ENCODE measurements at places on chromosomes 3 and 15.

DNA sequence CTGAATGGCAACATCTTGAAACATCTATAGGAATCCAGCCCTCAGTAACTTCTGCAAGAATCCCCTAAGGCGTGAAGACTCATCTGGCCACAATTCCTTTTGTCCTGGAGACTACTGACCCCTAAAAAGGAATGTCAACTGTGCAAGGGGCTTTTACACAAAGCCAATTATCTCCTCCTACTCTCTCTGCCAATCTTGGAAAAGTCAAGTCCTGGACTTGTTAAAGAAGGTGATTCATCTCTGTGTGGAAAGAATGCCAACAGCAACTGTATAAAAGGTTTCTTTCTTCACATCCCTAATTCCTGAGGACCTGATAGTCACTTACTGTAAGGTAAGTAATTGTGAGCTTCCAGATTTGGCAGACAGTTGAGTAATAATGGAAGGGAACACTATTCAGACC is 22.3 kb downstream of the THRB start:
- no peak for DNase-seq

GRCh38 chr3:178325330-178325729 is 210.9 kb upstream of the KCNMB2 start:
- DNase-seq, result no peak

DNA sequence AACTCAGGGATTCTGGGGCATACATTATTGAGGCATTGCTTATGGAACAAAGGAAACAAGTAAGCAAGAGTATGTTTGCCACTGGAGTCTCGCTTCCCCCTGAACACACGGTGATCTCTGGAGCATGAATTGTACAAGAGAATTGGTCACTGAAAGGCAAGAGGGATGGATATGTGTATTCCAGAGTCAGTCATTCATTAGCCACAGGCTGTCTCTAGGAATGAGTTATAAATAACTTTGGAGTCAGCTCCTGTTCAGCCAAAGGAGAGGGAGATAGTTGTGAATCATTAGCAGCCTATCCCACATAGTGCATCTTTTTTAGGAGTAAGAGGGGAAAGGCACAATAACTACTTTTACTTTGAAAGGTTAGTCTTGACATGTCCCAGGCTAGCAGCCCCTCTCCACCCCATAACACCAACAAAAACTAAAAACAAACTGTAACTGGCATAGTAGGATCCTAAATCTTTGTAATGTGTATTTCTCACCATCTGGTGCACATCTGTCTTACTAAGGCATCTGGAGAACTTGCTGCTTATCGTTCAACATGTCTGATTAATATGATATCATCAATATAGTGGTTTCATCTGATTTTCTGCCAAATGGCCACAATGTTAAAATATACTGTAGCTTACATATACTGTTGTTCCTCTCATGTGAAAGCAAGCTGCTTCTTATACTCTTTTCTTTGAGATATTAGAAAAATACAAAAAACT is 462.2 kb downstream of the GRM7 start:
- DNase-seq, result no peak

GRCh38 chr15:47987908-47988532 is 132.8 kb upstream of the SLC24A5 start:
- peak; percentile 2 for DNase-seq

DNA sequence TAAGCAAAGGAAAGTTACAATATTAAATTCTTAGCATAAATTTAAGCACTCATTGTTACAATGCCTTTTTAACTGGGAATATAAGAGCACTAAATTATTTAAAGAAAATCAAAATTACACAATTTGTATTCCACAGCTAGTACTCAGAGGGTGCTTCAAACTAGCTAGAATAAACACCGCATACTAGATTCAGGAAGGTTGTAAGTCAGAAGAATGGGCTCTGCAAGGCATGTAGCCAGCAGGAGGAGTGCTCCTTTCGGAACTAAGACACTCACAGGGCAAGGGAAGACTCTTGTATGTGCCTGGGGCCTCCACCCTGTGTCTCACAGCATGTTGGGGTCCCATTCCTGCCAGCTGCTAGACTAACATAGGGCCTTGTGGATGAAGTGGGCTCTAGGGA is 327.7 kb upstream of the ALCAM start:
- DNase-seq, result no peak

DNA sequence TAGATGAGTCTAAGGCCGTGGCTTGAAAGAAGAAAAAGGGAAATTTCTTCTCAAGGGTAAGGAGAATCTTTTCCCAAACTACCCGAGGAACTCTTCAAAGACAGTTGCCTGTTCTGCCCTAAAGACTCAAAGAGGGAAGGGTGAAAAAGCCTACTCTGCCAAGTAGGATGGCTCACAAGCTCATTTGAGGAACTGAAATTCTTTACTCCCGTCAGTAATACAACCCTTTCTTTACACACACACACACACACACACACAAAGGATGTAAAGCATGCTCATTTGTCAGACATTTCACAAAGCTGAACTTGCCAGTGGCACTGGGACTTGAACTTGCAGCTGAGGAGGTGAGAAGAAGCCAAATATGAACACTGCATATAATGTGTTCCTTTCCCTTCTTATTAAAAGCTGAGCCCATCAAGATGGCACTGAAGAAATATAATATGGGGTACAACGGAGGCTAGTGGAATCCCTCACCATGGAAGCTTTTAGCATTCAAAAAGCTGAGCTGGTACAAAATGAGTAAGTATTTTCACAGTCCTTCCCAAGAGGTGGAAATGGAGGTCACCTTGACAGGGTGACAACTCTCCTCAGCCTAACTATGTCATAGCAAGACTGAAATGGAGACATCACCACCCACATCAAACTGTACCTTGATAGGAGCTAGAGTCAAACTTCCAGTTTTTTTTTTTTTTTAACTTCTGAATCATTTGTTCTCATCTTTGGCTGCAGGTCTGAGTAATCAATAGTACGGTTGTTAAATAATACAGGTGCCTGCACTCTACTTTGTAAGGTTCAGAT is 57.6 kb downstream of the TAFA4 start:
- no peak for DNase-seq

DNA sequence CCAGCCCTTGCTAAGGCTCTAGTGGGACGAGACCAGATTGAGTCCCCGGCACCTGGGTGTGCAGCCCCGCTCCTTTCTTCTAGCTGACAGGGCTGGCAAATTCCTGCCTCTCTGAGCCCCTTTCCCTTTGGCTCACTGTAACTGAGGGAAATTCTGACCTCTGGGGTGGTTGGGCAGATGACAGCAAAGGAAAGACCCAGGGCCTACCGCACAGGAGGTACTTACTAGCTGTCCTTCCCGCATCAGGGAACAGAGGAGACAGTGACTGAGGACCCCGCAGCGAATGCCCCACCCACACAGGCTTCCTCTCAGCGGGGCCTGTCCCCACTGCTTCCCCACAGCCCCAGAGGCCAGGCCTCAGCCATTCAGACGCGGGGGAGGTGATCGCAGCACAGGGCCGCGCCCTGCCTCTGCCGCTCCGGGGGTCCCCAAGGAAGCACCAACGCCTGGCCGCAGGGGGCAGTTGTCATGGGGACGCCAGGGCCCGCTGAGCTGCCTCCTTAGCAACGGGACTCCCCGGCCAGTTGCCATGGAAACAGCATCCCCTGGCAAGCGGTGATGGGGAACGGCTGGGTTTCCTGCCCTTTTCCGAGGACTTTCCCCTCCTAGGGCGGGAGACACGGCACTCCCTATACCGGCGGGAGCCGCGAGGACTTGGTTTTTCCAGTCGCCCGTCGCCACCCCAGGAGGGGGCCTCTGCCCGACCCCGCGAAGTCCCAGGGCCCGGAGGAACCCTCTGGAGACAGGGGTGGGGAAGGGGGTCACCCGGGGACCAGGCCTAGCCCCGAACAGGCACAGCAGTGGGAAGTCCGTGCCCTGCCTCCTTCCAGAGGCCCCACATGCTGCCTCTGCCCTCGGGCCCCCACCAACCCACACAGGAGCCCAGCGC is 50.1 kb downstream of the HCN4 start:
- no peak for DNase-seq

DNA sequence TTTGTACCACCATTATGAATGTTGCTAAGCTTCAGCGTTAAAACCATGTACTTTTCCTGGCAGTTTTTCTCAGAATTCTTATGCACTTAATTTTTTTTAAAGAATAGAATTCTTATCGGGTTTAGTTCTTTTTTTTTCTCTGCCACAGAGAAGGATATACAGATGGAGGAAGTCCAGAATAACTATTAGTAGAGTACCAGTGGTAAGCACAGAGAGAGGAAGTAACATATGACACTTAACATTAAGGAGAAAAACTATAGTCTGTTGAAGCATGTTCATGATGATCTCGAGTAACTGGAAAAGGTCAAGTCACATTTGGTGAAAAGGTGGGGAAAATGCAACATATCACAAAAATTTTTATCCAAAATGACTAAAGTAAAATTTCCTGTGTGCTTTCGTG is 68.9 kb downstream of the RNF13 start:
- DNase-seq, result no peak

DNA sequence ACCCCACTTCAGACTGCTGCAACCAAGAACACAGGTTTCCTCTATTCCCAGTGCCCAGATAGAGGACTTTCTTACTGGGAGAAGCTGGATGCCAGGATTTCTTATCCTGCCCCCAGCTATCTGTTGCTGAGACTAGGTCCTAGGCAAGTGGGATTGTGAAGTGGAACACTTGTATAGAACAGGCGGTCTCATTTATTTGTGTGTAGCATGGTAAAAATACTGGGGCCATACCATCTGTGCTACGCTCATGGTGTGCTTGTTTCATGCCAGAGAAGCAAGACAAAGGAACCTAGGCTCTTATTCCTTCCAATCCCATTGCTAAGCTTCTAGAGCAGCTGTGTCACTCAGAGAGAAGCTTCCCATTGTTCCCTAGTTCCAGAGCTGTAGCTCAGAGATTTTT is 191.5 kb upstream of the EPHA6 start:
- DNase-seq, result no peak

DNA sequence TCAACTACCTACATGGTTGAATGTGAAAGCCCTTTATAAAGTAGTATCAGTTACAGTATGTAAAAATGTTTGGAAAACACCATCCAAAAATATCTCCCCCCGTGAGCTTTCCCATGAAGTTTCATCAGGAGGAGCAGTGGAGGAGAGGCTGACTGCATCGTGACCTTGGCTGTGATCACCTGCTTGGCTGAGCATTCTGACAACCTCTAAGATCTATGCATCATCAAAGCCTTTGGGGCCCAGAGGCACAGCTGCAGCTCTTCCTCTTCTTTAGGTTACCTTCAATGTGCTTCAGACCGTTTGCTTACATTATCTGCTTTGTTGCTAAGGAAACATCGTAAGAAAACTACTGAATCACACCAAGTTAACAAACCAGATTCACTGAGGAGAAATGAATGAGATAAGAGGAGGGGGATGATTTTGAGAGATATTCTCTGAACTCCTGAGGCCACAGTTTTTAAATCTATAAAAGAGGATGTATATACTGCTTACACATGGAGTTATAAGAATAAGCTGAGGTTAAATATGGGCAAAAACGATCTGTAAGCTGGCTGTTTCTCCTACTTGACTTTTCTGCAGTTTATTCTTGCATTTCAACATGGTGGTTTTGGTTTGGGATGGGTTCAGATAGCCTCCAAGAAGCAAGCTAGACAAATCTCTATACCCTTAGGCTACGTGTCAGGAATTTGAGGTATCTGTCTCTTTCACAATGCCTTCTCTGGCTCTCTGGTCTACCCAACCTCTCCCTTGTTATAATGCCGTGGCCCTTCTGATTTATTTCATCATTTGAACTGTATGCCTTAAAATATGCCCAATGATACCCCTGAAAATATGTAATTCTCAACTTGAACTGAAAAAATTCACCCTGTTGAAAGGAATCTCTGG is 4.0 kb downstream of the GCSAM start:
- DNase-seq, result no peak

DNA sequence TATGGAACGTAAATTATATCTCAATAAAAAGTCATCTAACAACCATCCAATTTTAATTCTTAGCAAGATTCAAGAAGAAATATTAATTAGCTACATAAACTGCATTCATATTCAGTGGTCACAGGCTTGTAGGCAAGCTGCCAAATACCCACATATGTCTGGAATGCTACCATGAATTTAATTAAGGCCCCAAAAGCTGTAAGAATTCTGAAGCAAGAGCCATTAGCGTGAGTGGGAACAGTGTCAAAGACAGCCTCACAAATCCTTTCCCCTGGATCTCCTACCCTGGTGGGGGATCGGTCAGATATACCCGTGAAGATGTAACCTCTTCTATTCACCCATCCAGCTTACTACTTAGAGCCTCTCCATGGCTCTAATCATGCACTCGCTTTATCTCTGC is 40.0 kb downstream of the ATG7 start:
- DNase-seq, result no peak

DNA sequence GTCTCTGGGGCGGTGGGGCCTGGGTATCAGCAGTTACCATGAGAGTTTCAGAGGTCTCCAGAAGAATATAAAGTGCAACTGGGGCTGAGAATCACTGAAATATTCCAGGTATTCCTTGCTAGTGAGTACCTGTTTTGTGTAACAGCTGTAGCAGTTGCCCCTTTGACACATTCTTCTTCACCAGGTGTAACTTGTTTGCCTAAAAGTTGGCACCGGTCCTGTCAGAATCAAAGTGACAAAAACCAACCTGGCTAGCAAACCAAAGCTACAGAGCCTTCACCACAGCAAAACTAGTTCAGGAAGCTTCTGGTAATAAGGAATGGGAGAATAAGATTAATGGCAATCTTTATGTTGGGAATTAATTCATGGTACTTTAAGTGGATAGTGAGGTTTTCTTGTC is 296.0 kb downstream of the NAALADL2 start:
- no peak for DNase-seq

DNA sequence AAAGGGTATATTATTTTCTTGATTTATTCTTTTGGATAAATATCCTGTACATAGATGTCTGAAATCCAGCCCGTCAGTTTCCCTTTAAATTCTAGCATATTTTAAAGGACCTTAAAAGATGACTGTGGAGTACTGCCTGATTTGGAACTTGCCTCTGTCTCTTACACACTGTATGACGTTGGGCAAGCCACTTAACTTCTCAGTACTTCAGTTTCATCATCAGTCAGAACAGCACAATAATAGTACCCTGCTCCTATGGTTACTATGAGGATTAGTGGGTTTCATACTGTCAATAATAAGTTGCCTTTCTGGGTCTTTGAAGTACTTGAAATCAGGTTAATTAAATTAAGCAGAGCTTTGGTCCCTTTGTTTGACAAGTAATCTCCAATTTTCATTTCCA is 374.3 kb downstream of the TIGIT start:
- no peak for DNase-seq

GRCh38 chr15:66569461-66570137 is 3.8 kb upstream of the LCTL start:
- no peak for DNase-seq

DNA sequence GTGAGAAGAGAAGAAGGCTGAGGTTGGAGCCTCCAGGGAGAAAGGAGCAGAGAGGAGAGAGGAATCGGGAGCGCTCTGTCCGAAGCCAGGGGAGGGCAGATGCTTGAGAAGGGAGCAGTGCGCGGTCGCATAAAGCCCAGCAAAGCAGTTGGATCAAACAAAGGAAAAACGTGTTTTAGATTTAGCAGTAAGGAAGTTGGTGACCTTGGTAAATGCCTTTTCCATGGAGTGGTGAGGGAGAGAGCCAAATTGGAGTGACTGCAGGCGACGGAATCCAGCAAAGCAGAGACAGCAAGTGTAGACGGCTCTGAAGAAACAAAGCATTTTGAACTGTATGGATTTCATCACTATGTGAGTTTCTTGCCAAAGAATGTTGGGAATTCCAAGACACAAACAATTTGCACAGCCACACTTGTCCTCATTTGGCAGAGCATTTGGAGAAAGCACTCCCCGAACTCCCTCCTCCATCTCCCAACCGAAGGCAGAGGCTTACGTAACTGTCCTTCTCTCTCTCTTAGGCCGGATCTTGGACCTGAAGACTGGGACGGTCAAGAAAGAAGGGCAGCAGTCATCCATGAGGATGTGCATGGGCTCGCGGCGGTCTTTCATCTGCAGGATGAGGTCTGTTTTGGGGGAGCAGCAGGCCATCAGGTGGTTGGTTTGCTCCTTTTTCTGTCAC is 103.6 kb downstream of the ARNT2 start:
- no peak for DNase-seq

All from CMK (cell line).